CD4-positive, alpha-beta T cell treated with Interleukin-15 for 1 hour (primary cell): ENCODE measurements at places on chromosomes 12 and 14.

DNA sequence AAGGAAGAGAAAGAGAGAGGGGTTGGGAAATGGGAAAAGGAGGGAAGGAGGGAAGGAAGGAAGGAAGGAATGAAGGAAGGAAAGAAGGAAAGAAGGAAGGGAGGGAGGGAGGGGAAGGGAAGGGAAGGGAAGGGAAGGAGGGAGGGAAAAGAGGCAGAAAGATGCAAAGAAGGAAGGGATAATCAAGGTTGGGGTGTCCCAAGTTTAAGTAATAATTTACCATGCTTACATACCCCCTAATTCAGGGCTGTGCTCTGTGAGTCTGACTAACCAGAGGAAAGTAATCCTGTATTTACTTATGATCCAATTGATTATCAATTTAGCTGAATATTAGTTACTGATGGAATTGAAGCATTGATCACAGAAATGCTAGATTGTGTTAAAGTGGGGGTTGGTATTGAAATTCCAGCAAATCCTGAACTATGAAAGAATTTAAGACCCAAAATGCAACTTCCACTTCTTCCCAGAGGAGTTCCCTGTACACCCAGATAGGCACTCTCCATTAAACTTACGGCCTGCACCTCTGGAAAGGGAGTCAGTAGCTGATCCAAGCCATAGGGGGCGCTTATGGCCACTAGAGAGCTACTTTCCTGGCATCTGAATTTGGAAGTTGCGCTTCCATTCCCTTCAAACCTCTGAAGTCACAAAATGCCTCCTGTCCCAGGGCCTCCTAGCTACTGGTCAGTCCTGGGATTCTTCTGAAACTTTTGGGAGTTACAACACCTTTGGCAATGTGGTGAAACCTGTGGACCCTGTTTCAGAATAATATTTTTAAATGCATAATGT, 162.7 kb upstream of the PWP1 start:
- no peak for DNase-seq

DNA sequence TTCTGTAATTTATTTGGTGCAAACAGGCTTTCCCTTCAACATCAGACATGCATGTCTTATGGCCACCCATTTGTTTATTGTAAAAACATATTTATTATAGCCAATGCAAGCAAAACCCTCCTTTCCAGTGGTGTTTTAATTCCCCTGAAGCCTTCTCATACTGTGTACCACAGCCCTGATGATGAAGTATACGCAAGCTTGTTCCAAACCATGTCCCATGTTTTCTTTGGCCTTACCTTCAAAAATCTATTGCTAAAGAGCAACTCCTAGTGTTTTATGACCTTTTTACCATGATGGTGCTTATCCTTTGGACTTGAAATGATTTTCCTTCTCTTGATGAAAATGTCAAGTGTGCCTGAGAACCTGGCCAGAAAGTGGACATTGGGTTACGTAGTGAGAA, 85.9 kb upstream of the CCDC91 start:
- no peak for DNase-seq

DNA sequence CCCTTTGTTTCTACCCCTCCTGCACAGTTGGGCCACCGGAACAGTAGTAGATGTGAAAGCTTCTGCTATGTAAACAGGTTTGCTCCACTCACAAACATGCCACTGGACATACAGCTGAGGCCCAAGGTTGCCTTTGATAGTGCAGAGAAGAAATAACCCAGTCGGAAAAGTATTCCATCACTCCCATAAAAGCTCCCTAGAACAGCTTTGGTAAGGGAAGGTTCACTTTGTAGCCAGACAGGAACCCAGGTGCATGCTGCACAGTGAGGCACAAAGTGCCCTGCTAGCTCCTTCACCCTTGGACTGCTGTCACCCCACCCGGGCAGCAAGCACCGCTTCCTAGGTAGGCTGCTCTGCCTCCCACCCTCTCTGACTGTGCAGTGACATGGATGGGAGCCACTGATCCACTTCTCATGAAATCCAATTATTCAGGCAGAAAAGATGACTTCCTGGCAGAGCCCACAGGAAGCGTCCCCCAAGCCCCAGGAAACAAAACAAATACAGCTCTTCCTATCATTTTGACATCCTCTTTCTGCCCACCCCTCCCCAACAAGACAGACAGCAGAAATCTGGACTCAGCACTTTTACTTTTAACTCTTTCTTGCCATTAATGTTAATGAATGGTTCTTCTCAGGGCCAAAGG, 100.2 kb downstream of the SRGAP1 start:
- no peak for DNase-seq

- no peak for DNase-seq
Observed at GRCh38 chr12:72261885-72262284, 10.3 kb upstream of the TRHDE start.

GRCh38 chr12:66061557-66062289, 68.8 kb downstream of the LLPH start:
- no peak for DNase-seq

- no peak for DNase-seq
Observed at GRCh38 chr14:87241018-87241768, 751.8 kb downstream of the GALC start.

DNA sequence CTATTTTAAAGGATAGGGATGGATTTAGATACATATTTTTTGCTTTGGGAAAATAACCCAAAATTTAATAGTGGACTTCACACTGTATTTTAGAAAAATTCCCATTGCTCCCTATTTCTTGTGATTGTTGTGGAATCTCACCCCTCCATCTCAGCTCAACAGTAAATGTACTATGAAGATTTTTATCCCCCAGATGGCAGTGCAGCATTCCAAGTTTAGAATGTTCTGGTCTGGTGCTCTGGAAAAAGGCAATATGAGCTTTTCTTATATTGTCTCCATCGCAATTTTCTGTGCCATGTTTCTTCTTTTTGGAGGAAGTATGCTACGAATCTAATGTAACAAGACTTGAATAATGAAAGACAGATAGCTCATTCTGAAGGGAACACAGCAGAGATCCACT, 471.7 kb upstream of the SYT1 start:
- DNase-seq, result no peak
